ENCODE measurements at places on chromosomes 2 and 18. TPM values are rescaled to one million over a fixed set of nuclear protein-coding genes. Genes with fewer than 3 reads are reported as not detected.

DNA sequence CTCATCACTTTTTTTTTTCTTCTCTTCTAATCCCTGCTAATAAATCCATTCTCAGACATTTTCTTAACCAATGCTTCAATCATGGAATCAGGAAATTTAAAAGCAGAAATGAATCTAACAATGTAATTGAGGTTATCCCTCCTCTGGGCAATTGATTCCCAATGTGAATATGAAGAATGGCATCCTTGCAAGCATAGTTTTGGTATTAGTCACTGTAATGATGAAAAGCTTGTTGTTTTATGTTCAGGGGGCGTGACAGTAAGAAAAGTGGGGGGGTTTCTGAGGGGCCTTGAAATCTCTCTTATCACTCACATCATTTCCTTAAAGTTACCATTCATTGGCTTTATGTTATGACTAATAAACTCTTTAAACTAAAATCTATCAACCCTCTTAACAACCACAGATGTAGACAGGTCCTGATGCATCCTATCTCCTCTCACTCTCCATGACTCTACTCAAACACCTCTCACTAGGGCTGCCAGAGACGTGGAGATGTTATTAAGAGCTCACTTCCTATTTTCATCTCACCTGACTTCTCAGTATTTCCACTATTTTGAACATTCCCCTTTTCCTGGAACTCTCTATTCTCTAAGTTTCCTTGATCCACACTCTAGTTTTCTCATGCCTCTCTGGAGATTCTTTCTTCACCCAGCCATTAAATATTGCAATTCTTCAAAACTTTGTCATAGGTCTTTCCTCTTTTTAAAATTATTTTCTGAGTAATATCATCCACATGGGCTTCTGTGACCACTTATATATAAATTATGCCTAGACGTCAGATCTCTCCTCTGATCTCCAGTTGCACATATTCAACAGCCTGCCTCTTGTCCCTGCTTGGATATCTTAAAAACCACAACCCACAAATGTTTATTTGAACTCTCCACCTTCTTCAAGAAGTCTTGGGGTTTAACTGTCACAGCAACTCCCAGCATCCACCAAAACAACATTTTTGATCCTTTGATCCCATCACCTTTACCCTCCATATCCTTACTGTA lies 332.9 kb downstream of the CDH2 start:
- DNase-seq = no peak
- H3K27me3 ChIP-seq = no peaks in the 10 kb centered on the region
- no peaks in the 10 kb centered on the region for H3K36me3 ChIP-seq
- no peaks in the 10 kb centered on the region for H3K4me1 ChIP-seq
- H3K4me3 ChIP-seq = no peak overlapping the region
- no peak overlapping the region for H3K27ac ChIP-seq

DNA sequence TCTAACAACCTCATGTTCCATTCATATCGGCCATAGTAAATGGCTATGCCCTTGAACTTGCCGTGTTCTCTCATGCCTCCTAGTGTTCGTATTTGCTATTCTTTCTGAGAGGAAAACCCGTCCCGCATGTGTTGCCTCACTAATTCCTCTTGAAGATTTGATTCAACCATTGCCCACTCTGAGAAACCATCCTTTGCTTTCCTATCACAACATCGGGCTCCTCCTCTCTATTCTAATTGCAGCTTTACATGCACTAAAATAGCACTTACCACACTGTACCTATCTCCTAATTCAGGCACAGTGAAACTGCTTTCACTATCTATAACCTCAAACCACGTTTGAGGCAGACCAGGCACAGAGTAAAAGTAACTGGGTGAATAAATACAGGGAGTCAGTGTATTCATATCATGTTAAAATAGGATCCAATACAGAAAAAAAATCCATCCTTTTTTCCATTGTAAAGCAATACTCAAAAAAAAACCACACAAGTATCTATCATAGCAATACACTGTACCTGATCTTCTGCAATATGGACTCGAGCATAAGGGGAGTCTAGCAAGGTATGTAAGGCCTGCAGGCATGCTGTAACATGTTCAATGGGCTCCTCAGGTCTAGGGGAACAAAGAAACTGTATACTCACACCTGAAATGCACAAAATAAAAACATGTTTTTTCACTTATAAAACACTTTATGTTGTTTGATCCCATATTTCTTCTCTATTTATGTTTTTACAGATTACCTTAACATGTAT lies 39.0 kb upstream of the STRN start:
- H3K4me1 ChIP-seq = peaks cover 11% of the 10 kb centered on the region
- peaks cover 30% of the 10 kb centered on the region for H3K36me3 ChIP-seq
- H3K4me3 ChIP-seq = peak overlapping the region; percentile 34

The MAL gene
- 264 TPM for total RNA-seq

GRCh38 chr2:36376319-36376765 lies 20.8 kb downstream of the CRIM1 start:
- no peak overlapping the region for H3K27ac ChIP-seq
- no peak for DNase-seq
- peaks cover 14% of the 10 kb centered on the region for H3K36me3 ChIP-seq
- peaks cover 49% of the 10 kb centered on the region for H3K4me1 ChIP-seq

- H3K4me1 ChIP-seq = peaks cover 82% of the 10 kb centered on the region
- peaks cover 2% of the 10 kb centered on the region for H3K27me3 ChIP-seq
- H3K27ac ChIP-seq = peak overlapping the region; percentile 98
- DNase-seq = no peak
- H3K4me3 ChIP-seq = peak overlapping the region; percentile 79
- peaks cover 12% of the 10 kb centered on the region for H3K36me3 ChIP-seq
These were observed 125.9 kb downstream of the NFATC1 start for GRCh38 chr18:79521416-79522205.

- H3K4me3 ChIP-seq = no peak overlapping the region
- DNase-seq = no peak
- no peaks in the 10 kb centered on the region for H3K4me1 ChIP-seq
- H3K27ac ChIP-seq = no peak overlapping the region
These were observed 3.3 kb upstream of the NETO1 start for GRCh38 chr18:72871091-72871490.

The LIMS3 gene
- 0.12 TPM for total RNA-seq

DNA sequence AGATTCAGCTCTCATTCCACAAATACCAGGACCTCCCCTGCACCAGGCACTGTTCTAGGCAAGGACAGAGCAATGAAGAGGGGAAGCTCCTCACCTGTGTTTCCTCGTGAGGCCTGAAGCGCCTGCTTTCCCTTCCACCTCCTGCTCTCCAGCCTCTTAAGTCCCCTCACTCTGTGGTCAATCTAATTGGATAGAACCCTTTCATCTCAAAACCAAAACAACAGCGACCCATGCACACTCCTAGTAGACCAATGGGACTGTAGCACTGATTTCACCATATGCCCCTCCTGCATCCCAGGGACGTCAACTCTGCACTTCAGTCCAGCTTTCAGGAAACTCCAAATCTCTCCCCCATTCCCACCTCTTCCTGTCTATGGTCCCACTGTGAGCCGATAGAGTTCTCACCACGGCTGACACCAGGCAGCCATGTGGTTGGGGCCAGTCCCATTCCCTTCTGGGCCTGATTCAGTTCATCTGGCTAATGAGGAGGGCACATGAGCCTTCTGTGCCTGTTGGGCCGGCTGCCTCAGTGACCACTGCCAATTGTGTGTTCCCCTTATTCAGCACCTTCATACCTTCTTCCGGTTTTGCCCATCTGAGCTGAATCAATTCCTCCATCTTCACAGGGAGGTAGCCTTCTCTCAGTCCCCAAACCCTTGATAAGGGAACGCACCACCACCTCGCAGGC lies 33.3 kb upstream of the MAT2A start:
- H3K27ac ChIP-seq = no peak overlapping the region
- H3K4me3 ChIP-seq = no peak overlapping the region
- H3K27me3 ChIP-seq = peaks cover 2% of the 10 kb centered on the region
- DNase-seq = no peak
- no peaks in the 10 kb centered on the region for H3K4me1 ChIP-seq
- no peaks in the 10 kb centered on the region for H3K36me3 ChIP-seq

The ABCB11 gene
- not detected for total RNA-seq

GRCh38 chr18:8489761-8490160 lies 119.5 kb upstream of the RAB12 start:
- H3K4me1 ChIP-seq = no peaks in the 10 kb centered on the region
- no peak for DNase-seq
- peaks cover 5% of the 10 kb centered on the region for H3K27me3 ChIP-seq
- no peak overlapping the region for H3K27ac ChIP-seq

The CDK5R2 gene
- not detected for total RNA-seq

DNA sequence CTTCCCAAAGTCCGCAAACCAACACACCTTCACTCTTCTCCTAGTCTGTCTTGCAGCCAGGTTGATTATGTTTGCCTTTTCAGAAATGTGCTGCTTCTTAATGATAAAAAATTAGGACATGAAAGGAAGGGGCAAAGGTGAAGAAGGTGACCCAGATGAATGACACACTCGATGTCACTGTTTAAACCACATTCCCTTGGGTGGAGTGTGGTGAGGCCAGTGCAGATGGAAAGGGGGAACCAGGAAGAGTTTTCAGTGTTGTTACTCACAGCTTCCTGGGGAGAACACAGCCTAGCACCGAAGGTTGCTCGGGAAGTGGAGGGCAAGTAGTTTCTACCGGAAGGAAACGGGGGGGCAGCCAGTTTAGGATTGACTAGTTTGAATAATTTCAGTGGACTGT lies 57.2 kb upstream of the BOD1L2 start:
- DNase-seq = no peak
- no peak overlapping the region for H3K4me3 ChIP-seq
- no peak overlapping the region for H3K27ac ChIP-seq
- H3K4me1 ChIP-seq = peaks cover 9% of the 10 kb centered on the region

The SALL3 gene
- total RNA-seq = not detected

- H3K27ac ChIP-seq = no peak overlapping the region
- H3K4me1 ChIP-seq = no peaks in the 10 kb centered on the region
- DNase-seq = no peak
These were observed 45.9 kb upstream of the CNGA3 start for GRCh38 chr2:98300141-98300874.

The C1QL2 gene
- not detected for total RNA-seq

GRCh38 chr2:71129114-71129901 lies 721 bp downstream of the MCEE start:
- H3K4me3 ChIP-seq = no peak overlapping the region
- no peaks in the 10 kb centered on the region for H3K27me3 ChIP-seq
- peaks cover 6% of the 10 kb centered on the region for H3K36me3 ChIP-seq
- DNase-seq = no peak

The MC5R gene
- not detected for total RNA-seq

DNA sequence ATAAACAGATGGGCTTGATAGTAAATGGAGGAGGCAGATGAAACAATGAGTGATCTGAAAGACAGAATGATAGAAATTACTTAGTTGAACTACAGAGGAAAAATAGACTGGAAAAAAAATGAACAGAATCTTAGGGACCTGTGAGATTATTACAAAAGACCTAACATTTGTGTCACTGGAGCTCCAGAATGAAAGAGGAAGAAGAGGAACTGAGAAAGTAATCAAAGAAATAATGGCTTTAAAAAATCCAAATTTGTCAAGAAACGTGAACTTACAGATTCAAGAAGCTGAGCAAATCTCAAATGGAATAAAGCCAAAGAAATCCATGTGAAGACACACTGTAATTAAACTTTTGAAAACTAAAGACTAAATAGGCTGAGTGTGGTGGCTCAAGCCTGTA lies 28.3 kb downstream of the EVA1A start:
- DNase-seq = no peak
- no peak overlapping the region for H3K4me3 ChIP-seq
- H3K27me3 ChIP-seq = peaks cover 15% of the 10 kb centered on the region
- no peaks in the 10 kb centered on the region for H3K36me3 ChIP-seq
- no peak overlapping the region for H3K27ac ChIP-seq

GRCh38 chr18:57429167-57430078 lies 5.8 kb upstream of the ONECUT2 start:
- DNase-seq = no peak
- peak overlapping the region; percentile 35 for H3K27ac ChIP-seq
- H3K4me3 ChIP-seq = peak overlapping the region; percentile 22
- peaks cover 71% of the 10 kb centered on the region for H3K27me3 ChIP-seq
- H3K36me3 ChIP-seq = peaks cover 5% of the 10 kb centered on the region
- H3K4me1 ChIP-seq = no peaks in the 10 kb centered on the region

DNA sequence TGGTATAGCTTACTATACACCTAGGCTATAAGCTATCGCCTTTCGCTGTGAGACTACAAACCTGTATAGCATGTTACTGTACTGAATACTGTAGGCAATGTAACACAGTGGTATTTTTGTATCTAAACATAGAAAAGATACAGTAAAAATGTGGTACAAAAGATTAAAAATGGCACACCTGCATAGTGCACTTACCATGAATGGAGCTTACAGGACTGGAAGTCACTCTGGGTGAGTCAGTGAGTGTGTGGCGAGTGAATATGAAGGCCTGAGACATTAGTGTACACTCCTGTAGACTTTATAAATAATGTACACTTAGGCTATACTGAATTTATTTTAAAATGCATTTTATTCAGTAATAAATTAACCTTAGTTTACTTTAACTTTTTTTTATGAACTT lies 258.2 kb upstream of the SP5 start:
- H3K36me3 ChIP-seq = no peaks in the 10 kb centered on the region
- H3K4me3 ChIP-seq = no peak overlapping the region
- no peak for DNase-seq
- H3K27me3 ChIP-seq = peaks cover 3% of the 10 kb centered on the region
- no peaks in the 10 kb centered on the region for H3K4me1 ChIP-seq

The NT5DC4 gene
- total RNA-seq = not detected

DNA sequence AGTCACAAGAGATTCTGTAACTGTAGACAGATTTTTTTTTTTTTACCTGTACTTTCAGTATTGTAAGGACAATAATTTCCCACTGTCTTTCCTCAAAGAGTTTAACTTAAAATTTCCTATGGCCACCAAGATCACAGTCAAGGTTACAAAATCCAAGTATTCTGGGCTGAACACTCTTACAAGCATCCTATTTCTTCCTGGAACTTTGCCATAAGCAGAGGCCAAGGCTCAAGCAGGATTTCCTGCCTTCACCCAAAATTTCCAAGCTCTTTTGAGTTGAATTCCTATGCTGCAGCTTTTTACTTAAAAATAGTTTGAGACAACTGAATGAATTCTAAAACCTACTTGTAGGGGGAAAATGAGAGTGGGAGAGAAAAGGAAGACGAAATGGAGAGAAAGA lies 299.4 kb downstream of the ZNF516 start:
- H3K27me3 ChIP-seq = peaks cover 5% of the 10 kb centered on the region
- DNase-seq = no peak
- no peak overlapping the region for H3K4me3 ChIP-seq
- H3K4me1 ChIP-seq = no peaks in the 10 kb centered on the region

The YIPF4 gene
- total RNA-seq = 39.4 TPM

DNA sequence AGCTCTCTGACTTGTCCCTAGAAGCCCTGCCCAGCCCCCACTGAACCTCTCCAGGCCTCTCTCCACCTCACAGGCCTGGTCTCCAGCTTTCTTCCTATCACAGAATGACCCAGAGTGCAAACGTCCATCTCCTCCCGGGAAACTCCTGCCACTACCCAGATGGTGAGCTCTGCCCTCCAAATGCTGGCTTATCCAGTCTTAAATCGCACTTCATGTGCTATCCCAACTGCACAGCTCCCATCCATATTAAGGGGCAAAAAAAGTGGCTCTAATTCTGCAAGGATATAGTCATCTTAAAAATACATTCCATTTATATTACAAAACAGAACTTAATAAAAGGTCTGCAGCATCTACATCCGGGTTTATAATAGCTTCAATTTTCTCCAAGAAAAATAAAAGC lies 70.8 kb upstream of the CDC42EP3 start:
- H3K4me3 ChIP-seq = no peak overlapping the region
- no peaks in the 10 kb centered on the region for H3K4me1 ChIP-seq
- no peaks in the 10 kb centered on the region for H3K36me3 ChIP-seq
- no peak overlapping the region for H3K27ac ChIP-seq

The MATN3 gene
- total RNA-seq = not detected

The ARMC9 gene
- total RNA-seq = 3.8 TPM

The CETN1 gene
- not detected for total RNA-seq
